HCT116 (cell line): ENCODE measurements at places on chromosomes 4 and X. TPM values are rescaled to one million over a fixed set of nuclear protein-coding genes. Genes with fewer than 3 reads are reported as not detected.

The MMRN1 gene
- 0.12 TPM for total RNA-seq

The CTAG1A gene
- total RNA-seq: not detected

The ADH1B gene
- 1.8 TPM for total RNA-seq

The DMP1 gene
- not detected for total RNA-seq

The TCEANC gene
- 1.2 TPM for total RNA-seq

The UCP1 gene
- total RNA-seq: not detected

The ATOH1 gene
- total RNA-seq: not detected

The ZCCHC12 gene
- 0.89 TPM for total RNA-seq

The DCAF4L1 gene
- 0.39 TPM for total RNA-seq

The TMEM187 gene
- total RNA-seq: 12.6 TPM

The CNGA1 gene
- 2.1 TPM for total RNA-seq

The CYTL1 gene
- not detected for total RNA-seq

The PPEF1 gene
- total RNA-seq: not detected

The CASP3 gene
- total RNA-seq: 11.4 TPM

The RPGR gene
- total RNA-seq: 10.4 TPM

The MSX1 gene
- total RNA-seq: 59.9 TPM

The SLC6A8 gene
- total RNA-seq: 101 TPM

The SMPX gene
- 0.59 TPM for total RNA-seq

The FAM9C gene
- not detected for total RNA-seq

The CD38 gene
- total RNA-seq: not detected

The BANK1 gene
- total RNA-seq: 2.4 TPM

The PARM1 gene
- total RNA-seq: 11.7 TPM

The NPY2R gene
- total RNA-seq: not detected

The RHOXF2 gene
- total RNA-seq: 0.12 TPM

The SOD3 gene
- total RNA-seq: 0.25 TPM

The CCKAR gene
- total RNA-seq: not detected

The APELA gene
- total RNA-seq: not detected

The HAND2 gene
- not detected for total RNA-seq

The DCHS2 gene
- 0.05 TPM for total RNA-seq

The MAOA gene
- 13.6 TPM for total RNA-seq

The RGN gene
- total RNA-seq: not detected

The GAGE12F gene
- not detected for total RNA-seq

The PRRG3 gene
- not detected for total RNA-seq

The ARHGEF9 gene
- total RNA-seq: 15.0 TPM

The FRG1 gene
- 44.5 TPM for total RNA-seq

The GPR82 gene
- not detected for total RNA-seq

The PPP3CA gene
- total RNA-seq: 133 TPM

The CSN1S1 gene
- not detected for total RNA-seq

The ZAR1 gene
- total RNA-seq: 0.47 TPM

The FAM184B gene
- 0.07 TPM for total RNA-seq

The F8A3 gene
- not detected for total RNA-seq

The ING2 gene
- 4.2 TPM for total RNA-seq

The TSPAN6 gene
- 25.0 TPM for total RNA-seq

The CXCL6 gene
- total RNA-seq: not detected

The KLKB1 gene
- 0.10 TPM for total RNA-seq

The CXCL11 gene
- total RNA-seq: not detected

The L1CAM gene
- 14.8 TPM for total RNA-seq

The RADX gene
- total RNA-seq: 8.0 TPM

The ESX1 gene
- total RNA-seq: not detected

The NDNF gene
- total RNA-seq: 0.22 TPM

The COL25A1 gene
- total RNA-seq: not detected

The SPANXB1 gene
- total RNA-seq: not detected

The OPN1LW gene
- total RNA-seq: not detected

The LIMCH1 gene
- total RNA-seq: 10.4 TPM

The ADH7 gene
- not detected for total RNA-seq
